Prostate gland (tissue), 2 donors: ENCODE measurements at places on chromosomes 3 and 15. TPM values are rescaled to one million over a fixed set of nuclear protein-coding genes. Genes with fewer than 3 reads are reported as not detected.

LOXL1 gene
- 22.5 TPM for total RNA-seq

ZNF80 gene
- 0.62 TPM for total RNA-seq

C15orf62 gene
- 0.51 TPM for total RNA-seq

SMCO1 gene
- total RNA-seq = not detected

AGTR1 gene
- total RNA-seq = 3.3 TPM

RBMS3 gene
- 45.1 TPM for total RNA-seq

RAD51 gene
- total RNA-seq = 5.1 TPM

RASGRF1 gene
- total RNA-seq = 0.09 TPM

SIDT1 gene
- total RNA-seq = 19.9 TPM

GRCh38 chr15:69509131-69509530, 56.5 kb downstream of the RPLP1 start:
- no peak overlapping the region for H3K27ac ChIP-seq
- no peak overlapping the region for H3K4me3 ChIP-seq

DNA sequence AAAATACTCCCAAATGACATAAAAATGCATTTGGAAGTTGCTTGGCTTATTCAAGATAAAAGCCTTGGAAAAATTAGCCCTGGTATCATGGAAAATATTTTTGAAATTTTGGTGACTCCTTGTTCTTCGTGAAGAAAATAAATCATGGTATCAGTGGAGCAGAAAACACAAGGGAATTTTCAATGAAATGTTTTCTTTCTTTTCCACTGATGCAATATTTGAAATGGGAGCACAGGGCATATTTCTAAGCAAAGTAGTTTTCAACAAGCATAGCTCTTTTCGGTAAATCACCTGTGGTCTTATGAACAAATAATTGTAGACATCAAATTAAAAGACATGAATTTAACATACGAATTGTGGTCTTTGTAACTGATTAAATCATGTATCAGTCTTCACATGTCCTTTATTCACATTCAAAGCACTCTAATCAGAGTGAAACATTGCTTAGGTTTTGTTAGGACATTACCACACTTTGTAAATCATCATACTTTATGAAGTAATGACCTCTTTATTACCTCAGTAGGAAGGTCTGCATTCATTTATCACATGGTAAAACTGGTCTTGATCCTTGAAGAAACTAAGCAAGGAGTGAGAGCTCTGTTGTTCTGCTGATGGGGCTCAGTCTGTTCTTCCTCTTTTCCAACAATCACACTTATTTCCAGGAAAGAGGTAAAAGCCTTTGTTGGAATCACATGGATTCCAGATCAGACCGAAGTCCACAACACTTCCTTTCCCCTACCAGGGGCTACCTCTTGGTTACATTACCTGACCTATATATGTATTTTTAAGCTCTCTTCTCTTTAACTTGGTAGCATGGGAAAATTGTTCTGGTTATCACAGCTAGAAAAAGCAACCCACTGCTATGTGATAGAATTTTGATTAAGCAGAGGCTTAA, 413.5 kb upstream of the THBS1 start:
- H3K27ac ChIP-seq = no peak overlapping the region
- peaks cover 6% of the 10 kb centered on the region for H3K4me1 ChIP-seq
- no peak overlapping the region for H3K4me3 ChIP-seq
- no peak for DNase-seq

- H3K4me1 ChIP-seq = no peaks in the 10 kb centered on the region
- no peaks in the 10 kb centered on the region for H3K36me3 ChIP-seq
- no peak overlapping the region for H3K27ac ChIP-seq
- no peak overlapping the region for H3K4me3 ChIP-seq
Observed at GRCh38 chr3:120324190-120324589, 25.0 kb downstream of the LRRC58 start.

- no peaks in the 10 kb centered on the region for H3K36me3 ChIP-seq
- H3K4me3 ChIP-seq = no peak overlapping the region
- H3K4me1 ChIP-seq = peaks cover 2% of the 10 kb centered on the region
- no peak overlapping the region for H3K27ac ChIP-seq
- no peaks in the 10 kb centered on the region for H3K27me3 ChIP-seq
Observed at GRCh38 chr15:99431661-99432091, 134.1 kb upstream of the MEF2A start.

- H3K27ac ChIP-seq = no peak overlapping the region
- no peaks in the 10 kb centered on the region for H3K36me3 ChIP-seq
- no peak for DNase-seq
- H3K4me1 ChIP-seq = no peaks in the 10 kb centered on the region
- no peak overlapping the region for H3K4me3 ChIP-seq
Observed at GRCh38 chr3:2910997-2911396, 199.2 kb downstream of the IL5RA start.

DNA sequence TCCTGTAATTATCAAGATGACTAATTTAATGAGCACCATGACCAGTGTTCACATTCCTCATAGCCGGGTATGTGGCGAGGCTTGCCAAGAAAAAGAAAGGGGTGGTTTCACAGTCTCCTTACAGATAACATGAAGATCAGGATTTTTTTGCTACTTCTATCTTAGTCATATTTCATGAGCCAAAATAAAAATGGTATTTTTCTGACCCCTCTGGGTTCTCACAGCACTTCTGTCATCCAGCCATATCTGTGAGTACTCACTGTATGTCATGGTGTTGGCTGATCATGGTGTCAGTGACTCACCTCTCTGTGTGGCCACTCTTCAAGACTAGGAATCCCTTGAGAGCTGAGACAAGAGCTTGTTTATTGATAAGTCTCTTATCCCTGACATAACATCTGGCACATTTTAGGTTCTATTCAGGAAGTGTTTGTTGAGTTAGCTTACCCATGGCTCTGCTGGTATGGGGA, 130.5 kb upstream of the LMCD1 start:
- no peak overlapping the region for H3K4me3 ChIP-seq
- H3K27ac ChIP-seq = no peak overlapping the region
- DNase-seq = no peak
- no peaks in the 10 kb centered on the region for H3K4me1 ChIP-seq

DNA sequence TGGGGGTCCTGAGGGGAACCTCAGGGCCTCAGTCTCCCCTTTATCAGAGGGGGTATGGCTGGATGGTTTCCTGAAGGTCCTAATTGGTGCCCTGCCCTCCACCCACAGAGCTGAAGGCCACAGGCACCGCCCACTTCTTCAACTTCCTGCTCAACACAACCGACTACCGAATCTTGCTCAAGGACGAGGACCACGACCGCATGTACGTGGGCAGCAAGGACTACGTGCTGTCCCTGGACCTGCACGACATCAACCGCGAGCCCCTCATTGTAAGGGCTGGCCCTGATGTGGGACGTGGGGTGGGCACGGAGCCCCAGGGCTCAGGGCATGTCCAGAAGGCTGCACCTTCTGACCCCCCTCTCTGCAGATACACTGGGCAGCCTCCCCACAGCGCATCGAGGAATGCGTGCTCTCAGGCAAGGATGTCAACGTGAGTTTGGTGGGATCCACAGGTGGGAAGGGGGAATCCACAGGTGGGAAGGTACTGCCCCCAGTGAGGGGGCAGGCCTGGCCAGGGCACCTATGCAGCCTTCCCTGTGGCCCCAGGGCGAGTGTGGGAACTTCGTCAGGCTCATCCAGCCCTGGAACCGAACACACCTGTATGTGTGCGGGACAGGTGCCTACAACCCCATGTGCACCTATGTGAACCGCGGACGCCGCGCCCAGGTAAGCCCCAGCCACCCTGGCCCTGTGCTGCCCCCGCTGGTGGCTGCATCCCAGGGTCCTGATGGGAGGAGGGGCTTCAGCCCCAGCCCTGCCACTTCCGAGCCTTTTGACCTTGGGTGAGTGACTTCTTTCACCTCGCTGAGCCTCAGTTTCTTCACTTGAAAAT, 17.5 kb upstream of the GNAT1 start:
- H3K36me3 ChIP-seq = no peaks in the 10 kb centered on the region
- no peak for DNase-seq
- no peak overlapping the region for H3K27ac ChIP-seq
- no peaks in the 10 kb centered on the region for H3K27me3 ChIP-seq
- H3K4me3 ChIP-seq = no peak overlapping the region

- no peak overlapping the region for H3K27ac ChIP-seq
- H3K36me3 ChIP-seq = no peaks in the 10 kb centered on the region
- no peak overlapping the region for H3K4me3 ChIP-seq
- DNase-seq = no peak
- H3K4me1 ChIP-seq = no peaks in the 10 kb centered on the region
Observed at GRCh38 chr15:32636410-32636809, 5.1 kb upstream of the SCG5 start.

- DNase-seq = no peak
- H3K4me3 ChIP-seq = no peak overlapping the region
- H3K4me1 ChIP-seq = no peaks in the 10 kb centered on the region
- peak overlapping the region; percentile 45 for H3K27ac ChIP-seq
Observed at GRCh38 chr15:61205346-61205921, 23.7 kb downstream of the RORA start.

DNA sequence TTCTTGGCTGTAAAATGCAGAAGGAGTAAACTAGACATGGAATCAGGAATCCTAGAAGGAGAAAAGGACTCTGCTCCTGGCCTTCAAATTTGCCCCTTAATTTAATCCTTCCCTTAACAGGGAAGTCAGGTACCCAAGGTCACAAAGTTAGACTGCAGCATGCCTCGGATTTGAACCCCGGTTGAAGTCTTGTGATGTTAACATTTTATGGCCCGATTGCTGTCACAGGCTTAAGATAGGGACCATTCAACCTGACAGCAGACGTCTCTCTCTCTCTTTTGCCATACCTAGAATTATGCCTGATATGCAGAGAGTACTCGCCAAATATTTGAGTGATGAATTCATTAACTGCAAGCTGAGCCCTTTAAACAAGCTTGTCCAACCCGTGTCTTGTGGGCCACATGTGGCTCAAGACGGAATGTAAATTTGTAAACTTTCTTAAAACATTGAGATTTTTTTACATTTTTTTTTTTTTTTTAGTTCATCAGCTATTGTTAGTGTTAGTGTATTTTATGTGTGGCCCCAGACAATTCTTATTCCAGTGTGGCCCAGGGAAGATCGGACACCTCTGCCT, 217.2 kb downstream of the THSD4 start:
- peak overlapping the region; percentile 33 for H3K27ac ChIP-seq
- no peak overlapping the region for H3K4me3 ChIP-seq
- DNase-seq = no peak
- no peaks in the 10 kb centered on the region for H3K36me3 ChIP-seq
- no peaks in the 10 kb centered on the region for H3K27me3 ChIP-seq

- H3K4me3 ChIP-seq = no peak overlapping the region
- H3K36me3 ChIP-seq = no peaks in the 10 kb centered on the region
- no peak overlapping the region for H3K27ac ChIP-seq
- peaks cover 16% of the 10 kb centered on the region for H3K4me1 ChIP-seq
- no peak for DNase-seq
- peaks cover 21% of the 10 kb centered on the region for H3K27me3 ChIP-seq
Observed at GRCh38 chr15:41511899-41512369, 1.7 kb downstream of the LTK start.

DNA sequence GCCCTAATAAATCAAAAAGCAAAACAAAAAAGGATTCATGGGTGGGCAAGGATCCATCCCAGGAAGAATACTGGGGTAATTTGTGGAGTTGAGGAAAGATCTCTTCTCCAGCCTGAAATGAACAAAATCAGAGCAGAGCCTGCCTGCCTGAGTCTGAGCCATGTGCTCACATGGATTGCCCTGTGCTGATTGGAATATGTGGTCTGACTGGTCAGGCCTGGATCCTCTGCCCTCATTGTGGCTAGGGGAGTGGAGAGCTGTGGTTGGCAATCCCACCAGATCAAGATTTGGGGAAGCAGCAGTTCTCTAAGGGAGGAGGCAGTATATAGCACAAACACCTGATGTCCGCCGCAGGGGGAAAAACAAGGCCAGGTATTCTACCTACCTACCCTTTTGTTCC, 6.8 kb upstream of the NUDT16 start:
- no peaks in the 10 kb centered on the region for H3K27me3 ChIP-seq
- no peak overlapping the region for H3K27ac ChIP-seq
